ENCODE measurements at places on chromosomes 16 and 17.

- no peak for DNase-seq
Measured at GRCh38 chr17:77354670-77355455, 214.1 kb downstream of the SEC14L1 start.

DNA sequence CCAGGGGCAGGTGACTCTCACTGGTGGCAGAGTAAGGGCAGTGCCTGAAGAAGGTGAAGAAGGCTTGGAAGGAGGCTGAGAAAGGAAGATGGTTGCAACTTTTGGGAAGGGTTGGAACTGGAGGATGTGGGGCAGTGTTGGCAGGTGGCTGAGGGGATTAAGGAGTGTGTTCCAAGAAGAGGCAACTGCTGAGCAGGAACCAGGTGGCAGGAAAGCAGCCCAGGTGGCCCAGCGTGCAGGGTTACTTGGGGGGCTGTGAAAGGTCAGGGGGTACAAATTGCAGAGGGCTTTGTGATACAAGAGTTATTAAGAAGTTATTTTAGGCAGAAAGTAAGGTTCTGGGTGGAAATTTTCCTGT lies 28.6 kb downstream of the WSCD1 start:
- no peak for DNase-seq

DNA sequence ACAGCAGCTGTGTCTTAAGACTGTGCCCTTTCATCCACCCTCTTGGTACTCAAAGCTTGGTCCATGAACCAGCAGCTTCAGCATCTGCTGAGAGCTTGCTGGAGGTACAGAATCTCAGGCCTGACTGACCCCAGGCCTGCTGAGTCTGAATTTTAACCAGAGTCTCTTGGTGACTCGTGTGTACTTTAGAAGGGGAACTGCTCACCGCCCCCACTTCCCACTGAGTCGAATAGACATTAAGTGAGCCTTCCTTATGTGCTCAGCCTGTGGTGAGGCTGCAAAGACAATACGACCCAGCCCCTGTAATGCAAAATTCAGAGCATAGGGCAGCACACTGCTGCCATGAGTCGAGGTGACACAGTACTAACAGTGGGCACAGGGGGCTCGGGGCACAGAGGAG lies 662.8 kb downstream of the WWOX start:
- no peak for DNase-seq

DNA sequence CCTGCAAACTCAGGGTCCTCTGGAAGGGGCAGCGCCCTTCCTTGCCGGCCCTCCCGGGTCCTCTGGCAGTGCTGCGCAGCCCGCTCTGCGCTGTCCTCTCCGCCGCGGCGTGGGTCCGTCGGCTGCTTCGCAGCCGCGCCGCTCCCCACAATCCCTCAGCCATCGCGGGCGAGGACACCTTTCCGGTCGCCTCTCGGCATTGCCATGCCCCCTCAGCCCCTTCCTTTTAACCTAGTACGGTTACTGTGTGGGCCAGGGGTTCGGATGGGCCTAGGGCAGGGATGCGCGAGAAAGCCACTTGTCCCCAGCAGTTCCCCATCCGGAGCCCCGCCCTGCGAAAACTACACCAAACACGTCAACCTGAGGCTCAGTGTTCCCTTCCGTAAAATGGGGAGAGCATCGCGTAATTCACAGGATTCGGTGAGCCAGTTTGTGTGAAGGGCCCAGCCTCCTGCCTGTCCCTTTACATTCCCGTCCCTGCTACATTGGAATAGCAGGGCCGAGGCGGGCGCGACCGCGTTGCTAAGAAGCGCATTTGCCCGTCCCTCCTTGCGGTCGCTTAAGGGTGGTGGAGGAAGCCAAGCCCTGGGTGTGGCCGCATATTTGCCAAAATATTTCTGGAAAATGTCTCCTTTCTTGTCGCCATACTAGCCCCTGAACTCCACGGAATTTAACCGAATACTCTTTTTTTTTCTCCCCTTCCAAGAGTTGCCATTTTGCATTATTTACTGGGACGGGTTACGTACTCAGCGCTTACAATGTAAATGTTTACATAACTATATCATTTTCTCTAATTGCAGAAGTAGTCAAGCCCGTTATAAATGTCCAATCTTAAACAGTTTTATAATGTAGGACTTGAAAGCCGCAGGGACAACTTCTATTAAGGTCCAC lies 13.2 kb downstream of the COPZ2 start:
- DNase-seq, result peak; percentile 27

DNA sequence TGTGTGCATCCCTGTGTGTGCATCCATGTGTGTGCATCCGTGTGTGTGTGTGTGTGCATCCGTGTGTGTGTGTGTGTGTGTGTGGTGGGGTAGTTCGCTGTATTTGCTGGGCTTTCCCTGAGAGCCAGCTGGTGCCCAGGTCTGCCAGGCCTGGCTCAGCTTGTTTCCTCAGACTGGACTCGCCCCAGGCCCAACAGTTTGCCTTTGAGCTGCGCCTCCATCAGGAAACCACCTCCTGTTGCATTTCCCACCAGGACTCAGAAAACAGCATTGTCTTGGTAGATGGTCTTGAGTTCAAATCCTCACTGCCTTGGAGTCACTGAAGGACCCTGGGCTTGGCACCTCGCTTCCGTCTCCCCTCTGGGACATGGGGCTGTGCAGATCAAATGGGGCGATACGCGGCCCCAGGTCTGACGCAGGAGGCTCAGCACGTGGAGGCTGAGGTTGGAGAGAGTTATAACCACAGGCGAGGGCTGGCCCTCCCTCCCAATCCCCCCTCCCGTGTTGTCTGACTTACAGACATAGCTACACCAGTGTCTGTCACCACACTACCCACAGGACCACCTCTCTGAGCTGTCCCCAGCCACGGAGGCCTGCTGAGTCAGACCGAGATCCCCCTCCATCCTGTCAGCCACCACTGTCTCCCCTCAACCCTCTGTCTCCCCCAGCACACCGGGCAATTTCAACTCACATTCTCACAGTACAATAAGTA lies 4.7 kb downstream of the ITGAE start:
- DNase-seq, result no peak

DNA sequence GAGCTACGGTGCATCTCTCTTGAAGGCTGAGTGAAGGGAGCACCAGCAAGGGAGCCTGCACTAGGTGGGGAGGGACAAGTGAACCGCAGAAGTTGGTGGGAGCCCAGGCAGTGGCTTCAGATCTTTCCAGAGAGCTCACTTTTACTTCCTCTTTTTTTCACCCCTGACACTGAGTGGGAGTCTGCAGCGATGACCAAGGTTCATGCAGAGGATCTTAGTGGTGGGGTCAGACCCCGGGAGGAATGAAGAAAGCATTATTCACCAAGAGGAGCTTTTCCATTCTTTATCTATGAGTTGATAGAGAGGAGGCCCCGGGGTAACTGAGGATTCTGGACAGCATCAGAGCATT lies 3.0 kb upstream of the CCL2 start:
- DNase-seq, result no peak

DNA sequence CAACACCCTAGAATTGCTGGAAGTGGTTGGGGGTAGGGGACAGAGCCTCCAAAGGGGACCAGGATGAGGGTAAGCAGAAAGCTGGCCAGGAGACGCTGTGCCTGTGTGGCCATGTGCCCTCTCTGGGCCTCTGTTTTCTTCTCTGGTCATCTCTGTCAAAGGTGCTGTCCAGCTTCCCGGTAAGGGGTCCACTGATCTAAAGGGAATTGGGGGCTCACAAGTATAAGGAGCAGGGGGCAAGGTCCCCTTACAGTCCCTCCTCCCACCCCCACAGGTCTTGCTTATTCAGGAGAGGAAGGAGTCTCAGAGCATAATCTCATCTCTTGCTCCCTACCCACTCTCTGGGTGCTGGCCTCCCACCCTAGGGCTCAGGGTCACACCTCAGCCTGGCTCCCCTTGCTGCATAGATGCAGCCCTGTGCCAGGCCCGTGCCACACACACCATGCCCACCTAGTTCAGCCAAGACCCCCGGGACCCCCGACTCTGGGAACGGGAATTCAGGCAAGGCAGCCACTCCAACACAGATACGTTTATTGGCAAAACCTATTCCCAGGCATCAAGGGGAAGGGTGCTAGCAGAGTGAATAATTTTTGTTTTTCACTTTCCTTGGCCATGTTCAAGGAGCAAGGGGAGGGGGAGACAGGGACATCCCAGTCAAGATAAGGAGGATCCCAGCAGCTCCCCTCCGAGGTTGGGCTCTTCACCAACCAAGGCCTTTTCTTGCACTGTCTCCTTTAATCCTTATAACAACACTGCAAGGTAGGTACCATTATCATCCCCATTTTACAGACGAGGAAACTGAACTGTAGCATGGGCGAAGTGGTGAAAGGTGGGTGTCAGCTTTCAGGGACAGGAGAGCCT lies 19.8 kb downstream of the SLC4A1 start:
- no peak for DNase-seq

- DNase-seq, result no peak
Measured at GRCh38 chr17:54813896-54814295, 86.8 kb upstream of the TOM1L1 start.

DNA sequence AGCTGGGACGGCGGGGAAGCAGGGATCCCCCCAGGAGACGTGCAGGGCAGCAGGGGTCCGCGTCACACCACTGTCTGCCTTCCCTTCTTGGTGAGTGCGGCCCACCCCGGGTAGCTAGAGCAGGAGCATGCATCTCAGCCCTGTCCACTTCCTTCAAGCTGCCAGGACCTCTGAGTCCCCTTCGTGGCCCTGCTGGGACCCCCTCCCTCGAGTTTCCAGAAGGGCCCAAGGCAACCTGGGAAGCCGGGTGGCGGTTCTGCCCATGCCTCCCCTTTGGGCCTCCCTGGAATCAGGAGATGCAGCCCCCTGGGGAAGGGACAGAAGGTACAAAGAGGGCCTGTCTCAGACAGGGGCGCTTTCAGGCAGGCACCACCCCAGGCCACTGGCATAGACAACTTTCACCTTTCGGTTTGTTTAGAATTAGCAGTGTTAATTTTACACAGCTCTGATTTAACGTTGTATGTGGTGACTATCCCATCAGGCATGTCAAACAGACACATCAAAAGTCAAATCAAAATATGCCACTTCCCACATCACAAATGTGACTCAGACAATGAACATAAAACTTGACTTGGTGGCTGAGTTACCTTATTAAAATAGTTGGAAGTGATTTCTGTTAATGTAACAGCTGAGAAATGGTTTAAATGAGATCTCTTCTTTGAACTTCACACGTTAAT lies 94.5 kb upstream of the METRNL start:
- DNase-seq, result no peak

DNA sequence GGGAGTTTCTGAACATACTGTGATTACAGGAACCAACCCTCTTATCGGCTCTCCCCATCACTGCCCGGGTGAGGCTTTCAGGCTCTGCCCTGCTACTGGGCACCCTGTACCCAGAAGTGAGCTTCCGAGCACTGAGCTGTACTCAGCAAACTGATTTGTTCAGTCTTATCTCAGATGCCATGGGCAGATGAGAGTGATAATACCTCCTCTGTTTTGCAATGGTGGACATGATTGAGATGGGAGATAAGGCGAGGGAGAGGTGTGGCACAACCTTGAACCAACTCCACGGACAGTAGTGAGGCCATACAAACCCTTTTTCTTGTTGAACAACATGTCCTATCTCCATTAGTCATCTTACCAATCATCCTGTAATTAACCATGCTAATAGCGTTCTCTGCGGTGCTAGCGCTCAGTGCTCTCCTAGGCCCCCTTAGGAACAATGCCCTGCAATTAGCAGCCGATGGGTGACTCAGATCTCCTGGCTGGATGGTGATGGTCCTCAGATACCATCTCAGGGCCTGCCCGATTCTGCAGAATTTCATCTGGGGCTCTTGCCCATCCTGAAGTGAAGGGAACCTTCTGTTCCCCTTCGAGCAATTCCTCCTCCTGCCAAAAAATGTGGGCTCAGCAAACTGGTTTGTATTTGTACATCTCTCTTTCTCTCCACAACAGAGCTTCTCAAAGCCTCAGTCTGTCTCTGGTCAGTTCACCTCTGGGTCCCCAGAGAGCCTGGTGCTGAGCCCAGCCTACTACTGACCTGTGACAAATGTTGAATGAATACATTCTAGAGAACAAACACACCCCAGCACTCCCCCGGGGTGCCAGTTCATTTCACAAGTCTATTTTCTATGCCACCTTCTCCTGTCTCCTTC lies 139.3 kb upstream of the IRX3 start:
- no peak for DNase-seq

DNA sequence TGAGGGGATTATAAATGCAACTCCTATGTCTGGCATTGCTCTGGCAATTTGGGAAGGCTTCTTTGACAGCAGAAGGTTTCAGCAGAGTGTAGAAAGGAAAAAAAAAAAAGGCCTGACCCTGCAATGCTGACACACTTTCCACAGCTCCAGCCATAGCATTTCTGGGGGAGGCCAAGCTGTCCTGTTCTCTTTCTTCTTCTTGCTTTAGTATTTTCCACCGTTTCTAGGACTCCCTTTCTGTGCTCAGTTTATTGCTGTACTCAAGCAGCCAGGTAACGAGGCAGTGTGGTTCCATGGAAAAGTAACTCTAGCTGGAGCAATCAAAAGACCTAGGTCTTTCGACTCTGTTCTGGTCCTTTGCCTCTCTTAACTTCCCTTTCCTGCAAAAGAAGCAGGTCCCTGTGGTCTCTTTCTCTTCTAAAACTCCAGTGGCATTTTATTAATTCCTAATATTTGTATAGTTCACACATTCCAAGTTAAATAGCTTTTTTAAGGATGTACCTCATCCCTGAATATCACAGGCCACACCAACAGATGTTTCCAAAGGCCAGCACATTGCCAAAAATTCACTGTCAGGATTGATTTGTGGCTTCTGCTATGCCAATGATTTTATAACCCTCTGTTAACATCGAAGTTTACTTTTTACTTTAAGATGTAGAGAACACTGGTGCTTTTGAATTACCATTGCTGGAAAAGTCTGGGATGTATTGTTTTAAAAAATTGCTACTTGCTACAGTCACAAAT lies 90.3 kb upstream of the BCAR1 start:
- no peak for DNase-seq

Data from SHP77 (cell line).